ENCODE measurements at places on chromosomes 11 and 22.

- DNase-seq: no peak
Observed at GRCh38 chr22:24201681-24202614, 20.7 kb downstream of the SUSD2 start.

GRCh38 chr11:82450996-82451395 lies 282.7 kb downstream of the FAM181B start:
- DNase-seq: no peak

GRCh38 chr11:92826136-92826535 lies 143.3 kb upstream of the MTNR1B start:
- no peak for DNase-seq

DNA sequence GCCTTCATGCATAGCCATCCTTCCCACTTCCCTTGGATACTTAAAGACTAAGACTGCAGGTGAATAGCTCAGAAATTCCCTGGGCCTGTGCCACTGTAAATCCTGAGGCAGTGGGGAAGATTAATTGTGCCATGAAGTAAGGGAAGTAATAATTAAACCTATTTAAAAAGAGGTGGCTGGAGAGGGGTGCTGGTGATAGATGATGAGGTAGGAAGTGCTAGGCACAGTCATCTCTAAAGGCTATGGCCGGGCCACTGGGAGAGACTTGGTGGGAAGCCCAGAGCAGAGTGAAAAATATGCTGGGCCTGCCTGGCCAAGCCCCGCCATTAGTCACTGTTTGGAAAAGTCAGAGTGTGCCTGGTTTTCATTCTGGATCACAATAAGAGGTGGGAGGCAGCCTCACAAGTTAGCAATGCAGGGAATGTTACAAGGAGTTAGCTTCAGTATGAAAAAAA lies 197.2 kb upstream of the PITPNB start:
- no peak for DNase-seq

DNA sequence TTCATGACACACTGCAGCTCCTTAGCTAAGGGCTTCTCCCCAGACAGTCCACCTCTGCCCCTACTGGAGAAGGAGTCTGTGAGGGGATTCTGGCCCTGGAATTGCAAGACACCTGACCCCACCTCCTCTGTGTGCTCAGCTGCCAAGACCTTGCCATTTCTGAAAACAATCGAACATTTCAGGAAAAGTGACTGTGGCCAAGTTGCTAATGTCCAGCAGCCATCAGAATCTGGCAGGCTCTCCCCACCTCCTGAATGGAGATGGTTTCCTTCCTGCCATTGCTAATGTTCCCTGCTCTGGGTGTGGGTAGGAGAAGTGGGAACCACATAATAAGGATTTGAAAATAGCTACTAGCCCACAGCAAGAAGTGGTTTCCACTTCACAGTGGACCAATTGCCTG lies 127.2 kb upstream of the ALX4 start:
- DNase-seq: no peak

GRCh38 chr11:105148241-105148640 lies 8.7 kb upstream of the CARD18 start:
- DNase-seq: no peak

DNA sequence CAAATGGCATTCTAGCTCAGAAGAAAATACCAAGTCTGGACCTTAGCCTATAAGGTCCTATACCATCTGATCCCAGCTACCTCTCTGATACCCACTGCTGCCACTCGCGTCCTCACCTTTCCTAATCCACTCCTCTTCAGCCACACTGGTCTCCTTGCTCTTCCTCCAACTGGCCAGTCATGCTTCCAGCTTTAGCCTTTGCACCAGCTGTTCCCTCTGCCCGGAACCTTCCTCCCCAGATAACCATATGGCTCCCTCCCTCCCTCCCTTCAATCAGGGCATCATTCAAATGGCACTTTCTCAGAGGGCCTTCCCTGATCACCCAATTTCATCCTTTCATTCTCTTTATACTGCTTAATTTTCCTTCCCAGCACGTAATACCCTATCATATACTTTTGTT lies 67.9 kb downstream of the KCNC1 start:
- no peak for DNase-seq

GRCh38 chr11:129596351-129596750 lies 219.3 kb upstream of the TMEM45B start:
- DNase-seq: no peak

DNA sequence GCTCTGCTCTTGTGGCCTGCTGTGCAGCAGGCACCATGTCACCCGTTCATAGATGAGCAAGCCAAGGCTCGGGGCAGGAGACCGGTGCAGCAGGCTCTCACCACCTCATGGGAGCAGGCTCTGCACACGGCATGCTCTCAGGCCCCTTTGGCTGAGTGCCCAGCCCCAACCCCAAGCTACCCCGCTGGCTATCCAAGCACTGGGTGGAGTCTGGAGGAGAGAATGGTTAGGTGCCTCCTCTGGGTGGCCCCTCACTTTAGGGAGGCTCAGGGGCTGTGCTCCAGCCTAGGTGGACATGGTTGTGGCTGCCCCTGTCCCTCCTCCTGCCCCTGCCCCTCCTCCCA lies 199.9 kb downstream of the IGLL1 start:
- DNase-seq: no peak

DNA sequence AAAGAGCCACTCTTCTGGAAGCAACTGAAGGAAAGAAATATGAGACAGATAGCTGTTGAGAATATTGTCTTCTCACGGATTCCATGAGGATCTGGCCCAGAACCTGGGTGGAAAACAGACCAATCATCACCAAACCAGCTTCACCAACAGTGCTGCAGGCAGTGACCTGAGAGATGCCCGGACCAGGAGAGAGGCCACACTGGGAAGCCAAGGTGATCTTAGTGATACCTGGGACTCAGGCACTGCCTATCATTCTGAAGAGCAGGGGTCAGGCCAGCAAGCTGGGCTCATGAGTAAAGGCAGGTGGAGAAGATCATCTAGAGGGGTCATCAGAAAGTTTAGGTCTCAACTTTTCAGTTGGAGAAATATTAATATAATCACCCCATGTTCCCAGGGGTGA lies 595.8 kb upstream of the CADM1 start:
- DNase-seq: no peak

DNA sequence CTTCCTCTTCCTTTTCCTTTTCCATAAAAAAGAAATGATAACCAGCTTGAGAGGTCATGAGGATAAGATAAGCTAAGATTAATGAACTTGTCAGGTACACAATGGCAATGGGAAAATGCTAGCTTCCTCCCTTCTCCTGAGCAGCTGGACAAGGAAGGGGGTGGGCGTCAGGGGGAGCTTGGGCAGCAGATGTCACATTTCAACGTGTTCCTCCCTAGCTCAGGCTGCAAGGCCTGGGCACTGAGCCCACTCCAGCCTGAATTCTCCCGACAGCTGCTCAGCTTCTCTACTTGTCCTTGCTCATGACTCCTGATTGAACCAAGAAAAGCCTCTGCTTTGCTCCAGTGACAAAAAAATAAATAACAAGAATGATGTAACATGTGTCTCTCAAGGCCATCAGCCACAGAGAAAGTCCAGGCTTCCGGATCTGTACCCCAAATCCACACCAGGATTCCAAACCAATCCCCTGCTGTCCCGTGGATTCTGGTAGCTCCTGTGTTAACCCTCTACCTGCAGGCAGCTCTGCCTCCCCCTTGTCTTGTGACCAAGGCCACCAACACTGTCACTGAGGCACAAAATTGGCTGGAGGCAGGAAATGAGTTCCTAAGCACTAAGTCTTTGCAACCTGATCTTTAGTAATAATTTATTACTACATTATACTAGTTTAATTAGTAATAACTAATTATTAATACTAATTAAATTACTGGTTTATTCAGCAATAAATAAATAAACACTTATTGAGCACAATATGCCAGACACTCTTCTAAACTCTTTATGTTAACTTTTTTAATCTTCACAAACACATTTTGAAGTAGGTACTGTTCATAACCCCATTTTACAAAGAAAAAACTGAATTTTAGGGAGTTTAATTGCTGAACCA lies 146.5 kb downstream of the CCDC34 start:
- no peak for DNase-seq

GRCh38 chr11:128497061-128497775 lies 90.1 kb downstream of the ETS1 start:
- DNase-seq: no peak

DNA sequence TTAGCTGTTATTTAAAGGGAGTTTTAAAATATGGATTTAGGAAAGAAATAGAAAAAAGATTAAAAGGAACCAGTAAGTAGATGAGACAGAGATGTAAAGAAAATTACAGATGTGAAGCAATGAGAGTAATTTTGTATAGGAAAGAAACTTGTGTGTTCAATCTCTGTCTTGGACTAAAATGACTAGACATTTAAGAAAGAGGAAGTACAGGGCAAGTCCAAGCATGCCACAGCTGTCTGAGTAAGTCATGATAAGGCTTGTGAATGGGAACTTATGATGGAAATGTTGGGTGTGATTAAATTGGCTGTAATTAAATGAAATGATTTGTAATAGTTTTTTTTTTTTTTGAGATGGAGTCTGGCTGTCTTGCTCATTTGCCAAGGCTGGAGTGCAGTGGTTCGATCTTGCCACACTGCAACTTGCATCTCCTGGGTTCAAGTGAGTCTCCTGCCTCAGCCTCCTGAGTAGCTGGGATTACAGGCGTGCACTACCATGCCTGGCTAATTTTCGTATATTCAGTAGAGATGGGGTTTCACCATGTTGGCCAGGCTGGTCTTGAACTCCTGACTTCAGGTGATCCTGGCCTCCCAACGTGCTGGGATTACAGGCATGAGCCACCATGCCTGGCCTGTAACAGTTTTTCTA lies 5.9 kb upstream of the ACY3 start:
- no peak for DNase-seq

DNA sequence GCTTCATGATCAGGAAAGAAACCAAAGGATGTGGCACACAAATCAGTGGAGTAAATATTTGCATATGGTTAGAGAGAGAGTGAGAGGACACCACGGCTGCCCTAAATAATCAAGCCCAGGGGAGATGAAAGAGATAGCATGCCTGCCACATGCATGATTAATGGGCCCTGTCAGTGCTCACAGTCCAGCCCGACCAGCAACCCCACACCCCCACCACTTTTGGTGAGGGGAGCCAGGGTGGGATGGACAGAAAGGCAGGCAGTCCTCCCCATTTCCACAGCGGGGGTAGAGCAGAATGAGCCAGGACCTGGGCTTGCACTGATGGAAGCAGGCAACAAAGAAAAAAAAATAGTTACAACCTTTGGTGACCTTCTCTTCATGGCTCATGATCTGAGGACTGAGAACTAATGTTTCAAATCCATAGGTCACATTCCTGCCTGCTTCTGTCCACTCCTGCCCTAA lies 545.0 kb downstream of the ETS1 start:
- DNase-seq: no peak

GRCh38 chr22:44683237-44683636 lies 18.8 kb upstream of the PRR5 start:
- DNase-seq: no peak

- no peak for DNase-seq
Observed at GRCh38 chr11:57316017-57316416, 8.7 kb downstream of the TNKS1BP1 start.

DNA sequence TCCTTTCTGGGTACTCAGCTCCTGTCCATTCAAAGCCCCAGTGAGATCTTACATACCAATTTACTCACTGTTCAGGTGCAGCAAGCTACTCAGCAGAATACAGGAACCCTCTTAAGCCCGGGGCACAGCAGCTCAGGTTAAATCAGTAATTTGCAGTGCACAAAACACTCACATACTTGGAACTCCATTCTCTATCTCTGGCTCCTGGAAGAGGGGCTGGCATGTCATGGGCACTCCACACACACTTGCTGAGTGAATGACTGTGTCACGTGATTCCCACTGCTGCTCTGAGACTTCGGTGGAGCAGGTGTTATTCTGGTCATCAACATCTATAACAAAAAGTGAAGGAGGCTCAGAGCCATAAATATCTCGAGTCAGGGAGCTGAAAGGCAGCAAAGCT lies 157.3 kb upstream of the BDNF start:
- no peak for DNase-seq

- peak; percentile 27 for DNase-seq
Observed at GRCh38 chr11:116732271-116733042, 40.3 kb downstream of the BUD13 start.

DNA sequence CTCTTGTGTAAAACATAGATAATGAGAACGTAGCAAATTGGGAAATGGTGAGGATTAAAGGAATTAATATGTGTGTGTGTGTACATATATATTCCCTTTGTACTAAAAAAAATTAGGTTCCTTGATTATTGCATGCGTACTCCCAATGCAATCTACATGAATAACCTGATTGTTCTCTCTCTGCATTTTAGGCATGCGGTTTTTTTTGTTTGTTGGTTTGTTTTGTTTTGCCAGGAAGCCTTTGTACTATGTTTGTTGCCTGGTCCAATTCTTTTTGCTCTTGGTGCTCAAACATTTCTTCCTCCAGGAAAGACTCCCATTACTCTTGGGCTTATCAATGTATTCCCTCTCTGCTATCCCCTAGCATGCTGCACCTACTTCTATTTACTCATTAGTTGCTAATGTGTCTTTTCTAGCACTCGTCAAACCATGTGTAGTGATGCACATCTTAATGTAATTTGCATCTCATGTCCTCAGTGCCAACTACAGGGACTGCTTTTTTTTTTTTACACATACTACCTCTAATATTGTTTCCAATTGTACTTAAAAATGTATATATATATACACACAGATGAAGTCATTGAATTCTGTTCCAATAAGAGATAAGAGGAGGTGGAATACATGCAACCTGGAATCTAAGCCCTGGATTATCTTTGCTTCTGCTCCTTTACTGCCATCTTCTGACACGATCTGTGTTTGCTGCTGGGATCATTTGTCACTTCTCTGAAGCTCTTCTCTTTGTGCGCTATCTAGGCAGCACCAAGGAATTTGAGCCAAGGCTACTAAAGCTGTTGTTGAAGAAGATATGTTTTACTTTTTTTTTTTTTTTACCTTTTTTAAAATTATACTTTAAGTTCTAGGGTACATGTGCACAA lies 197.2 kb upstream of the ANO3 start:
- DNase-seq: no peak

GRCh38 chr11:30422447-30423278 lies 99.8 kb downstream of the ARL14EP start:
- no peak for DNase-seq

DNA sequence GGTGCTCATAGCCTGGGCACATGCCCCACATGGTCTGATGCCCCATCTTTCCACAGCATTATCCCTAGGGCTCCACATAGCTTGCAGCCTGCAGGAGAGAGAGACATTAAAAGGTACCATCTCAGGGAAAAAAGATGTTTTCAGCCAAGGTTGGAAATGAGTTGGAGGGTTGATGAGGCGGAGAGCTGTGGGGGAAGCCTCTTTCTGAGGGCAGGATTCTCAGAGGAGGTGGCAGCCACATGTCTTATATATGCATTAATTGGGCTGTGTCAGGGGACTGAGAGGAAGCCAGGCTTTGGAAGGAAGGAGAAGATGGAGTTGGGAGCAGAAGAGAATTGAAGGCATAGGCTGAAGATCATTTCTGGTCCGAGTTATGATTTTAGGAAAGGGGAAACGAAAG lies 57.8 kb downstream of the CEP164 start:
- DNase-seq: no peak
